GM04503 (cell line): ENCODE measurements at places on chromosomes 3 and 15.

GRCh38 chr15:98941595-98942255 lies 65.9 kb downstream of the PGPEP1L start:
- DNase-seq: no peak

GRCh38 chr3:186259612-186260383 lies 102.2 kb downstream of the DGKG start:
- no peak for DNase-seq

GRCh38 chr15:48644827-48645557 lies 517 bp downstream of the FBN1 start:
- DNase-seq: no peak

DNA sequence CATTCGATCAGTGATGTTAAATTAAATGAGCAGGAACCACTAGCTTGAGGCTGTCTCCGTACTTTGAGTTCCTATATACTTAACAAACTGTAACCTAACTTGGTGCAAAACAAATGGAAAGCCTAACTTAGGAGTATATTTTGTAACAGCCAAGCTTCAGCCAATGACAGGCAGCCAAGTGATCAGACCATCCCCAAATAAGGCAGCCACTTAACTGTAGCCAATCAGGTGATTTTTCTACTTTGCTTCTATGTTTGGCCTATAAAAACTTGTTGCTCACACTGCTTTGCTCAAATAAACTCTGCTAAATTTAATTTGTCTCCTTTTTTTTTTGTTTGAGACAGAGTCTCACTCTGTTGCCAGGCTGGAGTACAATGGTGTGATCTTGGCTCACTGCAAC lies 19.3 kb upstream of the ZNF770 start:
- no peak for DNase-seq

DNA sequence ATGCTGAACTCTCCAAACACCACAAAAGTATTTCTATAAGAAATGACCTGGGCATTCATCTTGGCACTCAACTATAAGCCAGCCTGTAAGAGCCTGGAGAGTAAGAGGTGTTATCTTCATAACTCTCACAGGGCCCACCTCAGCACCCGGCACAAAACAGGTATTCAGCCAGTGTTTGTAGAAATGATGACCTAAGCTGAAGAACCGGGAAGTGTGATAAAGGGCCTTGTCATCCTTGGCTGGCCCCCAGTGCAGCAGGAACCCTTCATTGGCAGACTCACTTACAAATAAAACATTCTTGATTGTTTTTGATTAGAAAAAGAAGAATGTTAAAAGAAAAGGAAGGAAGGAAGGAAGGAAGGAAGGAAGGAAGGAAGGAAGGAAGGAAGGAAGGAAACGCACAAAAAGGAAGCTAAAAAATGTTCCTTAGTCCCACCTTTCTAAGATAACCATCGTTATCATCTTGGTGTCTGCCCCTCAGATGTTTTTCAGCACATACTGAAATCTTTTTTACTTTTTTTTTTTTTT lies 52.1 kb downstream of the DAPK2 start:
- no peak for DNase-seq

- DNase-seq: no peak
Measured at GRCh38 chr3:33437556-33438283, 2.5 kb downstream of the UBP1 start.

- no peak for DNase-seq
Measured at GRCh38 chr15:31136016-31136415, 34.5 kb upstream of the TRPM1 start.

GRCh38 chr3:134081211-134081610 lies 51.5 kb upstream of the SLCO2A1 start:
- no peak for DNase-seq

GRCh38 chr3:135034291-135034768 lies 239.3 kb downstream of the EPHB1 start:
- no peak for DNase-seq

GRCh38 chr3:69174445-69174844 lies 52.0 kb upstream of the LMOD3 start:
- no peak for DNase-seq

- DNase-seq: peak; percentile 57
Measured at GRCh38 chr3:119235151-119235550, 5.5 kb downstream of the B4GALT4 start.

GRCh38 chr3:45665101-45665572 lies 24.1 kb upstream of the SACM1L start:
- no peak for DNase-seq

- no peak for DNase-seq
Measured at GRCh38 chr3:5056111-5056391, 66.0 kb upstream of the ARL8B start.

DNA sequence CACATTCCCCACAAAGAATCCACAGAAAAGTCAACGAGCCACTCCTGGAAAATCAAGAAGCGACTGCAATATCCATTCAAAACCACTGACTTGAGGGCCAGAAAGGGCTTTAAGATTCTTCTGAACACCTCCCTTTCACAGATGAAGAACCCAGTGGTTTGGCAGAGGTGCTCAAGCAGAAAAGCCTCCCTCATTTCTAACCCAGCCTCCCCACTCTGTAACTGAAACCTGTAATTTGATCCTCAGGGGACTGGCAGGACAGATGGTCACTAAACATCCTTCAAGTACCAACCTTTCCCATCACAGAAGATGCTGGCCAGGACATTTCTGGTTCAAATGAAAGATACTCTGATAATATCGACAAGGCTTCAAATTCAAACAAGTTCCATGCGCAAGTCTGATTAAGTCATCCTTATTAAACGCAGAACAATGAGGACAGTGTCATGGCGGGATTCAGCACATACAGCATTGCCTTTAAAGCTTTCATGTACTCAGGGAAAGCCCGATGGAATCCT lies 5.5 kb downstream of the SEMA5B start:
- DNase-seq: no peak

DNA sequence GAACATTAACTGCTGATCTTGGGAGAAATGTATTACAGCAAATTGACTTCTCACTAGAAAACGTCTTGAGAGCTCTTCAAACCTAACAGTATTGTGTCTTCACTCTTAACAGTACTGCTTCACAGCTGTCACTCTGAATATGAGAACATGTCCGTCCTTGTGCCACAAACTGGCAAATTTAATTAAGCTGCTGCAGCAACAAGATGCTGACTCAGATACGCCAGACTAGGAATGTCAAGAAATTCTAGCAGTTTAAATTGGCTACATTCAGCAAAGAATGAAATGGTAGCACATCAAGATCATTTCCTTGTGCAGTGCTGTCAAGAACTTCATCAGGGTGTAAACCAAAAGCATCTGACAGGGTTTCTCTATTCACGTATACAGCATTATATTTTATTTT lies 7.6 kb downstream of the ICE2 start:
- DNase-seq: no peak

DNA sequence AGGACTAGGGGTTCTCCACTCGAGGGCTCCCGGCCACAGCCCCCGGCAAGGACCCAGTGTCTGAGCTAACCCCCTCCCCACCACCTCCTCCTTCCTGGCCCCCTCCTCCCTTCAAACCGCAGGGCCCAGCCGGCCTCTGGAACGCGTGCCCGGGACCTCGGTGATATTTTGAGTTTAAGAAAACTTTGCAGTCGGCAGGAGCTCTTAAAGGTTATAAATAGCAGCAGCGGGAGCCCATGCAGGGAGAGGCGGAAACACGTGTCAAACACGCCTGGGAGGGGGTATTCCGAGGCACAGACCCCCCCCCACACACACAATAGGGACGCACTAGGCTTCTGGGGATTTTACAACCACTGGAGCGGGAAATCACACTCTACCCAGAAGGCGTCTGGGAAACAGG lies 3.1 kb upstream of the PTH1R start:
- DNase-seq: no peak

GRCh38 chr3:138775254-138775595 lies 59.5 kb downstream of the PIK3CB start:
- DNase-seq: no peak

- peak; percentile 93 for DNase-seq
Measured at GRCh38 chr3:155232605-155233004, 60.9 kb downstream of the STRIT1 start.

DNA sequence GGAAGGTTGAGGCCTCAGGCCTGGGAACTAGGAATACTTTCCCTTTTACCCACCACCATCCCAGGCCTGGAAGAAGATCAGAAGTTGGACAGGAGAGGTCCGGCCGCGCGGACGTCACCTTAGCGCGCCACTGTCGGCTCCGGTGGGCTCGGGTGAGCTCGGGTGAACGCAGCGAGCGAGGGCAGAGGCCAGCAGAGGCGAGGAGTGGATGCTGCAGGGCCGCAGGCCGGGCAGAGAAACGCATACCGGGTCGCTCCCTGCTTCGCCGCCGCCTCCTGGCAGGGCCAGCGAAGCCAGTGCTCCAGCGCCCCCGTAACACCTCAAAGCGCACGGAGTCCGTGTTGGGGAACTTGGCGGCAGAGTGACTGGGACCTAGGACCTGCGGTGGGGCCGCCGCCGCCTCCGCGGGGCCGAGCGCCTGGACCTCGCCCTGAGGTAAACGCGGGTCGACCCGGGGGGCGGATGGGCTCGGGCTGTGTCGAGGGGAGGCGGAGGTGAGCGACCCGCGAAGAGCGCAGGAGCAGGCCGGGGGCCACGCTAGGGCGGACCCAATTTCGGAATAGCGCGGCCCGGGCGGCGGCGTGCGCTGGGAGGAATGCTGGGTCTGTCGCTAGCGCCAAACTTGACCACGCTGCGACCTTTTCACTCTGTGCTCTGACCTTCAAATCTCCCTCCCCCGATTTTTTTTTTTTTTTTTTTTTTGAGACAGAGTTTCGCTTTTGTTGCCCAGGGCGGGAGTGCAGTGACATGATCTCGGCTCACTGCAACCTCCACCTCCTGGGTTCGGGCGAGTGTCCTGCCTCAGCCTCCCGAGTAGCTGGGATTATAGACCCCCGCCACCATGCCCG lies 1.6 kb downstream of the CYP11A1 start:
- DNase-seq: no peak

- DNase-seq: no peak
Measured at GRCh38 chr3:40968666-40969065, 230.6 kb upstream of the CTNNB1 start.

GRCh38 chr15:101169495-101170071 lies 82.3 kb downstream of the CHSY1 start:
- DNase-seq: no peak

- peak; percentile 7 for DNase-seq
Measured at GRCh38 chr3:126522363-126522788, 1.6 kb upstream of the CHST13 start.

GRCh38 chr3:174618368-174619080 lies 240.6 kb upstream of the NAALADL2 start:
- no peak for DNase-seq

GRCh38 chr3:146577662-146578061 lies 27.5 kb downstream of the PLSCR5 start:
- DNase-seq: no peak

DNA sequence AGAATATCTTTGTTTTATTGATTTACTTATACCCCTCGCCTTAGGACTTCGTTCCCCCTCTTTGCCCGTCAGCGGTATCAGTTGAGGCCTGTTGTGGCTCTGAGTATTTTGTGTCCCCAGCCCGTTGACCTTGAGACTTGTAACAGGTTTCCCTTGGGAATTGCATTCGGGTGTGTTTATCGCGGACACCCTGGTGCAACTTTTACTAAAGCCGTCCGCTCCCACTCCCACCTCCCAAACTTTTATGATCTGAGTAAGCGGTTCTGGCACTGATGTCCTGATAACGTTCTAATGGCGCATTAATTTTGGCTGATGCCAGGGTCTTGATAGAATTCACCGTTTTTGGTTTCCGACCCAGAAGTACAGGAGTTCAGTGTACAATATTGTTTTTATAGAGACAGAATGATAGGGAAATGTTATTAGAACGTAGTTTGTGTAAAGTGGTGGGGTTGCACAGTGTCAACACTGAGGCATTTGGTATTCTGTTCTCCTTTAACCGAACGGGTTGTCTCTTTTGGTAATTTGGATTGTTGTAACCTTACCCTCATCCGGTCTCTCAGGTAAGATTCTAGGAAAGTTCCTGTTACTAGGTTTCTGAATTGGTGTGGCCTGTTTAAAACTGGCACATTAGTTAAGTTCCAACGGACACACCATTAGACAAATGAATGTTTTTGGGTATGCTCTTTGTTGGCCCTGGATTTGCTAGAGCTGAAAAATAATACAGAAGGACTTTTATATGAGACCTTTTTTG lies 47.8 kb downstream of the OIP5 start:
- no peak for DNase-seq

GRCh38 chr3:72629191-72629631 lies 219.0 kb downstream of the SHQ1 start:
- DNase-seq: no peak

DNA sequence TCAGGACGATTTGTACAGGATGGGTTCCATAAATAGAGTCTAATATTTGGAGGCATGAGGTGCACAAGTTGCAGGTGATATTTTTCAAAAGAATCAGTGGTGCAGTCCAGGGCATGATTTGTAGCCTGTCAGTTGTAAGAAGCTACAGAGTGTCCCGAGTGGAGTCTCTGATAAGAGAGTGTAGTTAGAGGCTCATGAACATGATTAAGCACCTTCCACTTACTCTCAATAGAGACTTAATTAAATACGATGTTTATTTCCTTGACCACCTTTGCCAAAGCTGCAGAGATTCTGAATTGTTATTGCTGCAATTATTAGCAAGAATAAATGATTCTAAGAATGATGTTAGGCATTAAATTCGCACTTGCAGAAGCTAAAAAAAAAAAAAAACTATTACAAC lies 218.4 kb upstream of the LRTM1 start:
- no peak for DNase-seq

- no peak for DNase-seq
Measured at GRCh38 chr3:72530426-72530825, 317.8 kb downstream of the SHQ1 start.

DNA sequence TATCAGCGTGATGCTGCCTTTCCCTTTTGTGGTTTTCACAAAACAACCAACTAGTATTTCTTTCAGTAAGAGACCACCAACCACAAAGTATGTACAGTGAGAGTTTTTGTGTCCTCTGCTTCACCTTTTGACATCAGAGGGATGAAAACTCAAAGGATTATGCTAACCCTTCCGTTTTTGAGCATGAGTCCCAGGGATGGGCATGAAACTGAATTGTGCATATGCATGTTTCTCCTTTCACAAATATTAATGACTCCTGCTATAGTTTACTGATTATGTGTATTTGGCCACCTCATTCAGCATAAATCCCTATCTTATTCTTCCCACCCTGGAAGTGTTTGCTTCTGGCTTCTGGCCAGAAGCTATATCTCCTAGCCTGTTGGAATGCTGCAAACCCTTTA lies 59.2 kb downstream of the RSRC1 start:
- no peak for DNase-seq

GRCh38 chr3:182500289-182500688 lies 293.0 kb upstream of the ATP11B start:
- DNase-seq: no peak

- no peak for DNase-seq
Measured at GRCh38 chr3:27425896-27426565, 56.8 kb upstream of the NEK10 start.
